ENCODE measurements at places on chromosomes 2 and 18.
A peak's percentile ranks its signal among the peaks of the same experiment; 100 is the strongest.

GRCh38 chr18:52694804-52695203, 354.8 kb downstream of the DCC start:
- no peak for ATAC-seq

DNA sequence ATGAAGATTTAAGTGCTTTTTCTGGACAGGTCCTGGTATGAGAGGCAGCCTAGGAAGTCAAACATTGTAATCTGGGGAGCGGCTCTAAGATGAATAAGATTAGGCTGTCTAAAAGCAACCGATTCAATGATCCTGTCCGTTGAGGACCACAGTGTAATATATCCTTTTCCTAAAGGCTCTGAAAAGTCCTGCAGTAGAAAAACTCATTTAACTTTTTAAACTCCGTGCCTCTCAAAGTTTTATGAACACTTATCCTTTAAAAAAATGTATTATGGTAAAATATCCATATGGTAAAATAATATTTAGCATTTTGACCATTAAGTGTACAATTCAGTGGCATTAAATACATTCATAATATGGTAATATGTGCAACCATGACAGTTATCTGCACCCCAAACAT, 39.8 kb downstream of the ATOH8 start:
- ATAC-seq: peak; percentile 8

DNA sequence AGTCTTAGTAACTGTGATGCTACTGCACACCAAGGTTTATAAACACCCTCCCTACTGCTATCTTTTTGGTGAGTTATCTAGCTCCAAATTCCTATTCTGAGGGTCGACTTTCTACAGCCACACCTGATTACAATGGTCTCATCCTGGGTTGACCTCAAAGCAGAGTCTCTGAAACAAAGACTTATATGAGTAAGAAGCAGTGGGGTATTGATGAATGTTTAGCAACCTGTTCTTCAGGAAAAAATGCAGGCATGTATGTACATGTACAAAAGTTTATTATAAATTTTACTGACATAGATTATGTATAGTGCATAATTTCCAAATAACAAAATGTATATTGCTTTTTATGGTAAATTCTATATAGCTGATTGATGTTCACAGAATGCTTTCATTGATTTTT, 51.6 kb upstream of the FMNL2 start:
- ATAC-seq: no peak

DNA sequence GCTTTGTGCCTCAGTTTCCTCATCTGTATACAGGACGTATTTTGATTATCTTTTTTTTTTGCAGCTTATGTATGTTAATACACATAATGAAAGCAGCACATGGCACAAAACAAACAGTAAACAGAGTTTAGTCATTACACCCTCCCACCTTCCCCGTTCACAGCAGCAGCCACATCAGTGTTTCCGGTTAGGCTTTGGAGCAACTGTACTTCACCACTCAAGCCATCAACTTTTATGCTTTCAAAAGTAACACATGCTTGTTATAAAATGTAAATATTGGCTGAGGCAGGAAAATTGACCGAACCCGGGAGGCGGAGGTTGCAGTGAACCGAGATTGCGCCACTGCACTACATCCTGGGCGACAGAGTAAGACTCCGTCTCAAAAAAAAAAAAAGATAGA, 117.3 kb downstream of the MTCL1 start:
- ATAC-seq: no peak

DNA sequence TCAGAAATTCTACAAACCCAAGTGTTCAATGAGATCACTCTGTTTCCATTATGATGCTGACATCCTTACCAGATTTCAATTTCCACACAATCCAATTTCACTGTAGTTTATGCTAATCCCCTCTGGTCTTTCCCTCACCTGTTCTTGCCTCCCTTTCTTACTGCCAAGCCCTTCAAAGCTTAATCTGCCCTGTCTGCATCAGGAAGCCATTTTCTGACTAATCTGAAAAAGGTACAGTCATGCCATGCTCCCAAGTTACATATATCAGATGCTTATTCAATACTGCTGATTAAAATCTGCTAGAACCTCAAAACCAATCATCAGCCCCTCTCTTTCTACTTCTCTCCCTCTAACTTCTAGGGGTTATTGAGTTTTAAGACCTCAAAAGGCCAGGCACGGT, 8.9 kb downstream of the KRTCAP3 start:
- ATAC-seq: no peak

DNA sequence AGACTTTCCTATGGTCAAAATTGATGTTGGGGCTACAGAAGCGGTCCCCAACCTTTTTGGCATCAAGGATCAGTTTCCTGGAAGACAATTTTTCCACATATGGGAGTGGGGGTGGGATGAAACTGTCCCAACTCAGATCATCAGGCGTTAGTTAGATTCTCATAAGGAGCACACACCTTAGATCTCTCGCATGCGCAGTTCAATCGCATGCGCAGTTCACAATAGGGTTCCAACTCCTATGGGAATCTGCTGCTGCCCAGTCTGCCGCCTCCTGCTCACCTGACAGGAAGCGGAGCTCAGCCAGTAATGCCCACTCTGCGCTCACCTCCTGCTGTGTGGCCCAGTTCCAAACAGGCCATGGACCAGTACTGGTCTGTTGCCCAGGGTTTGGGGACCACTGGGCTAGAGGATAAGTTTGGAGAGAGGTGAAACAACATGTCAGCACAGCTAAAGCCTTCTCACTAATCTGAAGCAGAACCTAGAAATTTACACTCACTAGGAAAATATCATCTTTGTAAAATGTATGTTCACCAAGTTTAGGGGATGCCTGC, 410.8 kb upstream of the ZNF804A start:
- ATAC-seq: no peak

GRCh38 chr2:109230941-109231420, 102.0 kb downstream of the SH3RF3 start:
- no peak for ATAC-seq

DNA sequence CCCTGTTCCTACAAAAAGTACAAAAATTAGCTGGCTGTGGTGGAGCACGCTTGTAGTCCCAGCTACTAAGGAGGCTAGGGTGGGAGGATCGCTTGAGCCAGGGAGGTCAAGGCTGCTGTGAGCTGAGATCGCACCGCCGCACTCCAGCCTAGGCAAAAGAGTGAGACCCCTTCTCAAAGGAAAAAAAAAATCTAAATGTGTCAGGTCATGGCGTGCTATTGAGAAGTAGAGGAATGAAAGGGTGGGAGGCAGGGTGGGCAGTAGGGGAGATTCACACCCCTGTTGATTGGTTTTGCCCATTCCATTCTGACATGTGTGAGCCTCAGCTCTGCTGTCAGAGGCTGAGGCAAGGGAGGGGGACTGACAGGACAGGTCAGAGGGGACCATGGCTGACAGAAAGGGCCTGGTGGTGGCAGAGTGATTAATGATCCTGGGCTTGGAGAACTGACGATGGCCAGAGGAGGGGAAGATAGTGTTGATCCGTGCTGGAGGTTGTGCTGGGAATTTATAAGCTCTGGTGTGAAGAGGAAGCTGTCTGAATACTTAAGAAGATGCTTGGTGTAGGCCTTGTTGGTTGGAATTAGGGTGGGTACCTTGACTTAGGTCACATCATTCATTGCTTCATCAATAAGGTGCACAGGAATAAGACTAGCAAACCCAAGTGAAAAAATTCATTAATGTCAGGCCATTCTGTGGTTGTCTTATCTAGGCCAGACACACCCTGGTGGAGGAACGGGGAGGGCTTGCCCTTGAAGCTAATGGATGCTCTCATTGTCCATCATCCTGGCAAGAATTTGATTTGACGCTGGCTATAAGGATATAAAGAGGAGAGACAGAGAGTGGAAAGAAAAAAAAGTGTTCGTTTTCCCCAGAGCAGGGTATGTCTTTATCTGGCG, 19.1 kb upstream of the SMARCAL1 start:
- ATAC-seq: no peak

DNA sequence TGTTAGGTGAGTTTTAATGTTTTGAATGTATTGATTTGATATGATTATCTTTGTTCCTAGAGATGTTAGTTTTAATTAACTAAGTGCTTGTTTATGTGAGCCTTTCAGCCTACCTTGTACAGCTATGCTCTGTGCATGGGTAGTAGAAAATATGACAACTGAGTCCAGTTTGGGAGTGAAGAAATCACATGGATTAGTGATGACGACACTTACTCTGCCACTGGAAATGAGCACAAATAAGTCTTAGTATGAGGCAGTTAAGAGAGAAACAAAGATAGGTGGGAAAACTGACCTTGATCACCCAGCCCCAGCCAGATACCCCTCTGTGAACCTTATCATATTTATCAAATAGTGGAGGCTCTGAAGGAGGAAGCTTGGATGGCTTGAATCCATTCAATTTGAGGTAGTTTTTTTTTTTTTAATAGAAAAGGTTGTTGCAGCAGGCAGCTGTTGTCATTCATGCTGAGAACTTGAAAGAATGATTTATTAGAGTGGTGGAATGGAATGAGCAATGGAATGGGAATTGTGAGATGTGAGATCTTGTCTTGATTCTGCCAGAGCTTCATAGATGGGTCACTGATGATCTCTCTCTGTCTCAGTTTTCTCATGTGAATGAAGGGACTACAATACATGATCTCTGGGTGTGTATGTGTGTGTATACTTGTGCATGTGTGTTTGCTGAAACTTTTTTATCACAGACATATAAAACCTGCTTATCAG, 96.4 kb downstream of the MAP3K20 start:
- peak; percentile 67 for ATAC-seq

DNA sequence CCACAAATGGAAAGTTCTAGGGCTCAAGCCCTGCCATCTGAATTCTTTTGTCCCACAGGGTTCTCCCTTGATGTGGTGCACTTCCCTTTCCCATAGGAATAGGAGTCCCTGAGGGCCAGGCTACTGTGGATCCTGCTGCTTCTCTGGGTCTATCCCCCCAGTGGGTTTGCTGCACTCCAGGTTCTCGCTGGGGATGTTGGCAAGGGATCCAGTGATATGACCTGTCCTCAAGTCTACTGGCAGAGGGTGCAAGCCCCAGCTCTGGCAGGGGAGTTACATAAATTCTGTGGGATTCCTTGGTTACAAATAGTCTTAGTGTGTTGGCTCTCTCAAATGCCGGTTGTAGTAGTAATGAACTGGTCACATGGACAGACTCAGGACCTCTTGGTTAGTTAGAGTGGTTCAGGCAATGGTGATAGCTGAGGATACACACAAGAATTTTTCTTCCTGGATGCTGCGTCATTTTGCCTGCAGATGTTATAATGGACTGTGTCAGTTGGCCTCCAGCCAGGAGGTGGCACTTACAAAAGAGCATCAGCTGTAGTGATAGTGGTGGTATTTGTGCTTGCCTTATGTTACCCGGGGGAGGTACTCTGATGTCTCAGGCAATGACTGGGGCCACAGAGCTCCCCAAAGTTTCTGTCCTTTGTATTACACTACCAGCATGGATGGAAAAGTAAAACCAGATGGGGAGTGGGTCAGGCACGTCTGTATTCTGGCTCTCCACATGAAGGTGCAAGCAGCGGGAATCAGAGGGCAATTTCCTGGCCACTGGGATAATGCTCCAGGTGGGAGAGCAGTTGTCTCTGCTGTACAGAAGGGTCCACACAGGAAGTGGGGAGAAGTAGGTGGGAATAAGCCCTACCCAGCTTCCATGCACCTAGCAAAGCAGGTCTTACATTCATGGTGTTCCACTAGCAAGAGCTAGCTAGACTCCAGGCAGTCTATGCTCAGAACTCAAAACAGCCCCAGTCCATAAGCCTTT, 267.9 kb downstream of the SOX11 start:
- ATAC-seq: no peak

- no peak for ATAC-seq
These were observed 147.1 kb downstream of the IKZF2 start for GRCh38 chr2:213004197-213004821.

- ATAC-seq: no peak
These were observed 119.5 kb downstream of the ACTR3 start for GRCh38 chr2:114009205-114009944.

- ATAC-seq: no peak
These were observed 119.0 kb downstream of the KIAA1328 start for GRCh38 chr18:36947820-36948348.

DNA sequence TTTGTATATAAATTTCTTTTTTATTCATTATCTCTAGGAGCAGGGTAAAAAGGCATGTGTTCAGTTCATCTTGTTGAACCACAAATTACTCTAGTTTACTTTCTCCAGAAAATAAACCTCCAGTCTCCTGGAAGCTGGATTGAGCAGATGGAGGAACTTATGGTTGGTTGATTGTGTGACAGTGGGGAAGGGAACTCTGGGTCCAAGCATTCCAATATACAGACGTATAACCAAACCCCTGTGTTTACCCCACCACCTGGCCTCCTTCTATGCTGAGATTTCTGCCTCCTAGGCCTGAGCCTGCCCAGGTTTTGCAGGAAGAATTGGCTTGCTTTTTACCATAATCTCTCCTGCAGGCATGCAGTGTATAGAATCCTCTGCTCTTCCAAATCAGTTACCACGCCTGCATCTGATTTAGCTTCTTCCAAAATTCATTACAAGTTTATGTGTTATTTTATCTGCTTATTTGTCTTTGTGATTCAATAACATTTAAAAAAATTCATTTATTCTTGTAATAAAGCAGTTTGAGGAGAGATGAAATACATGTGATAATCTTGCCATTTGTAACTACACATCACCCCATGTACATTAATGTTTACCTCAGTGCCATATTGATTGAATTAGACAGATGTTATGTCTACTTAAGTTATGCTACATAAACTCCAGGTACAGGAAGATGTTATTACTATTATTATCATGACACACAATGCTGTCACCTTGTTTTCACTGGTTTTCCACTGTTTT, 2.5 kb upstream of the RAB27B start:
- no peak for ATAC-seq

DNA sequence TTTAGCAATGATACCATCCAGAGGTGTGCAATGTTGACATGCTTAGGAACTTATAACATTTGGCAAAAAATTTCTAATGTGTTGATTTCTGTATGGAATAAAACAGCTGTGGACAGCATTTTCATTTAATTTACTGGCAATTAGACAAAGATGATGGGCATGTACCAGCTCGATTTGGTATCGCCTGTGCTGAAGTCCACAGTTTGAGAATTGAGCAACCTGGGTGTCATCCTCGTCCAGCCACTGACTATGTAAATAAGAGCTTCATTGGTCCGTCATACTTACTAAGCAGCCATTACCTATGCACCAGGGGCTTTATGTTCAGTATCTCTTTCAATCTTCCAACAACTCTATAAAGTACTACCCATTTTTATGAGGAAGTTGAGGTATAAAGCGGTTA, 24.6 kb upstream of the ACAA2 start:
- ATAC-seq: no peak

GRCh38 chr2:202101026-202101579, 28.0 kb downstream of the KIAA2012 start:
- no peak for ATAC-seq

DNA sequence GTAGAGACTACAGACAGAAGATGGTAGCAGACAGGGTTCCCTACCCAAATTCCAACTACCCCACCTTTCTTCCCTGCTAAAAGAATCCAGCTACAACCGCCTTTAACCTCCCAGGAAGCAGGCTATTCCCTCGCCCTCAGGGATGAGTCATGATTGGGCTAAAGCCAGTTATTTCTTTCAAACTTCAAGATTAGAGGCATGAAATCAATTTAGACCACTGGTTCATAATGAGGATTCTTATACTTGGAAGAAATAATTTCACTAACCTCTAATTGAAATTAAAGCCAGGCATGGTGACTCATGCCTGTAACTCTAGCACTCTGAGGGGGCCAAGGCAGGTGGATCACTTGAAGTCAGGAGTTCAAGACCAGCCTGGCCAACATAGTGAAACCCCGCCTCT, 20.0 kb downstream of the TRIP12 start:
- no peak for ATAC-seq

Data from gastroesophageal sphincter (tissue), 4 donors.